Motor neuron (in vitro differentiated cells): ENCODE measurements at places on chromosomes 6 and 20. TPM values are rescaled to one million over a fixed set of nuclear protein-coding genes. Genes with fewer than 3 reads are reported as not detected.

GRCh38 chr20:50513169-50514034 lies 3.2 kb downstream of the PTPN1 start:
- ATAC-seq, result no peak

DNA sequence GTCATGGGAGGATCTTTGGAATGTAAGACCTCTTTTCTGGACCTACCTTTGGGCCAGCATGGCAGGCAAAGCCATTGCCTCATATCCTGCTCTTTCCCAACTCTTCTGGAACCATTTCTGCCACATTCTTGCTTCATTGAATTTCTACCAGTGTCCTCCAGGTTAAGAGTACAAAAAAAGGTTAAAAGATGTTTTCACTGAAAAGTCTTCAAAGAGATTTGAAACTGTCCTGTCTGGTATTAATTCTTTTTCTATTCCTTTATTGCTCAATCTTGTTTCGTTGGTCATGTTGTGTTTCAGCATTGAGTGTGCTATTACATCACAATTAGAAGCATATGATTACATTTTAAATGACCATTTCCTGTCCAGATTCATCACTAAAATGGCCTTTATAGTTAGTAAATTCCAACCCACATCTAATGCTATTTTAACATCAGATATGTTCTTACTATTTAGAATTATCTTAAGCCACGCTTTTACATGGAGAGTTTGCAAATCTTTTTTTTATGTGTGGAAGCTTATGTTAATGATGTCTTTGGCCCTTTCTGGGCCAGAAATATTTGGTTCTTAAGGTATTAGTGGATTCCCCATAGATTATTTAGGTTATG lies 450.9 kb downstream of the GJA1 start:
- ATAC-seq, result no peak

DNA sequence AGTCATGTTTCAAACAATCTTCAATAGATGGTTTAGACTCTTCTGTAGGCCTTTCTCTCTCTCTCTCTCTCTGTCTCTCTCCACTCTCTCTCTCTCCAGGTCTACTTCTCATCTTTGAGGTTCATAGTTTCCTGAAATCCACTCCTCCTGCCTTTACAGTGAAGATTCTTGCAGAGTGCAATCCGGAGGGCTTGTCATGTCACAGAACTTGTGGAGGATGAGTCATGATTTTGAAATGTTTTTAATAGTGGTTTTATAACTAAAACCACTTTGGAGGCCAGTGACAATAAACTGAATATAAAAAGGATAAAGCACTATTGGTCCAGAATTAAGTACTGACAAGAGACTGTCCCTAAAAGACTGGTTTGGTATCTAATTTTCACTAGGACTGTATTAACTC lies 156.3 kb downstream of the KIF6 start:
- ATAC-seq, result peak; percentile 32

GRCh38 chr6:105783333-105783935 lies 302.7 kb upstream of the PRDM1 start:
- no peak for ATAC-seq

DNA sequence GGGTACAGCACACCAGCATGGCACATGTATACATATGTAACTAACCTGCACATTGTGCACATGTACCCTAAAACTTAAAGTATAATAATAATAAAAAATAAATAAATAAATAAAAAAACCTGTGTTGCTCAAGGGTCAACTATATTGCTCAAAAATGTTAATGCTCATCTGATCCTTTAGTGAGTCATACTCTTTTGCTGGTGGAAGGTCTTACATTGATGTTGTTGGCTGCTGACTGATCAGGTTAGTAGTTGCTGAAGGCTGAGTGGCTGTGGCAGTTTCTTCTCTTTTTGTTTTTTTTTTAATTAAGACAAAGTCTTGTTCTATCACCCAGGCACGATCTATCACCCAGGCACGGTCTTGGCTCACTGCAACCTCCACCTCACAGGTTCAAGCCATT lies 29.6 kb upstream of the SMIM26 start:
- peak; percentile 56 for ATAC-seq

- no peak for ATAC-seq
Measured at GRCh38 chr6:170162775-170163404, 128.0 kb downstream of the DLL1 start.

C6orf141 gene
- 0.23 TPM in 1 of 2 replicates, not detected in the other for total RNA-seq

HELZ2 gene
- total RNA-seq, result 9.0 and 9.6 TPM in 2 replicates
